ENCODE measurements at places on chromosomes 5 and 9.

DNA sequence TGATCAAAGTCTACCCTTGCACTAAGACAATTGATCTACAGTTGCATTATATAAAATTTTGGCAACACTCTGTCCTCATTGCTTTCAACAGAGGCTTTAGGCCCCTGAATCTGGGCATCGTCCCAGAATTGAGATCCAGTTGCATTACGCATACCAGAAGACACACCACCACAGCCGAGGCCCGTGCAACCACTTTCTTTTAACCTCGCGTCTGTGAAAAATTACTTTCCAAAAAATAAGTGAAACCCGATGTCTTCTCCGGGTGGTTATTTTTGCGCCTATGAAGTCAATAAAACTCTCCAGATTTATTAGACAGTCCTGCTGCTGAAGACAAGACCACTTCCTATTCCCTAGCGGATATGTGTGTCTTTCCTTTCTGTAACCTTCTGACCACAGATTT, 52.1 kb upstream of the NFIB start:
- no peak for DNase-seq

GRCh38 chr5:176870110-176870591, 29.0 kb downstream of the HK3 start:
- no peak for DNase-seq

DNA sequence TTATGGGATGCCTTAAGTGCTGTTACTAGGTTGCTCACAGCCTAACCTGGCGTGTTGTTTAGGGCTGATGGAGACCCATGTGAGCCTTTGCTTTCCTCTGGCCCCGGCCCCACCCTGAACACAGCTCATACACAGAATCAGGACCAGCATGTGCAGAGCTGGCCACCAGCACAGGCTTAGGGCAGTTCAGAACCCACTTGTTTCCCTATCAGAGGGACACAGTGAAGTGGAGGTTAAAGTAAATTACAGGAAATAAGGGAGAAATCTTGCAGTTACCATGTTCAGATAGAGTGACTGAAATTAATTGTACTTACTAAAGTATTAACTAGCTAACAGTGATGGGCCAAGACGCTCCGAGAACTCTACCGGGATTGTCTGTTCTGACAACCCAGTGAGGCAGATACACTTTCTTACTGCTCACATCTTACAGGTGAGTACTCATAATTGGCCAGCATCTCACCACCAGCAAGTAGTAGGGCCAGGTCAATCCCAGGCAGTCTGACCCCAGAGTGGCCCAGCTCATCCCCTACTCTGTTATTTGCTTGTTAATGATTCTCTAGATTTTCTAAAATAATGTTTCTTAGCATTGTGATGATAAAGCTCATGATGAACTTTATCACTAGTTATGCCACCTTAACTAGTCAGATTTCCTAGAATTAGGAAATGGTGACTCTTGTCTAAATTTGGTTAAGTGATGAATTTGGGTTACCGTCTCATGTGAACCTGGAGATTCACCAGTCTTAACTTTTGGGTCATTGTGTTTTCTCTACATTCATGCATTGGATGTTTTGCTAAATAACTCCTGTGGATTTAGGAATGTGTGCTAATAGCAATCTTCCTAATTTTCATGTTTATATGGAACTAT, 15.4 kb downstream of the CCT5 start:
- DNase-seq, result no peak

DNA sequence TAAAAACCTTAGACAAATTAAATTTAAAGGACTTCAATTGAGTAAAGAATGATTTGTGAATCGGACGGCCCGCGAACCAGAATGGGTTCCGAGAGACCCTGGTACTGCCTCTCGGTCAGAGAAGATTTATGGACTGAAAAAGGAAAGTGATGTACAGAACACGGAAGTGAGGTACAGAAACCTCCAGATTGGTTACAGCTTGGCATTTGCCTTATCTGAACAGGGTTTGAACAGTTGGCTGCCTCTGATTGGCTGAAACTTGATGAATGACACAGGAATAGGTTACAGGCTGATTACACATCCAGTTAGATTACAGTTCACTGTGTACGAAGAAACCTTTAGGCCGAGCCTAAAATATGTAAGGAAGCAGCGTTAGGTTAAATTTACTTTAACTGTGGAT, 156.5 kb upstream of the EGFLAM start:
- no peak for DNase-seq

- DNase-seq, result no peak
Measured at GRCh38 chr5:88666761-88667495, 216.1 kb downstream of the MEF2C start.

- DNase-seq, result no peak
Measured at GRCh38 chr5:143806579-143806978, 5.4 kb upstream of the HMHB1 start.

DNA sequence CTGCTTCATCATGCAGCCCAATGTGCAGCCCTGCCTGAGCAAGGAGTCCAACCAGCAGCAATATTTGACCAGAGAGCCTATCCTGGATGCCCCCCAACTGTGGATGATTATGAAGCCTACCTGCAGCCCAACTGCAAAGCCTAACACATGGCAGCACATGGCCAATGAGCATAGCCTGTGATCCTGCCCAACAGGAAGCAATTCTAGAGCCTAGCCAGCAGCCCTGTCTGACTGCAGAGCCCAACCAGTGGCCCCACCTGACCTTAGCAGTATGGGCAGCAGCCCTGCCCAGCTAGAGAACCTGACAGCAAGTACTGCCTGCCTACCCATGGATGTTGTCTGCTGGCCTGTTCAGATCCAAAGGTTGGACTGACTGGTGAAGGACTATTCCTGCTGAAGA, 97.3 kb upstream of the SH3GL2 start:
- no peak for DNase-seq

DNA sequence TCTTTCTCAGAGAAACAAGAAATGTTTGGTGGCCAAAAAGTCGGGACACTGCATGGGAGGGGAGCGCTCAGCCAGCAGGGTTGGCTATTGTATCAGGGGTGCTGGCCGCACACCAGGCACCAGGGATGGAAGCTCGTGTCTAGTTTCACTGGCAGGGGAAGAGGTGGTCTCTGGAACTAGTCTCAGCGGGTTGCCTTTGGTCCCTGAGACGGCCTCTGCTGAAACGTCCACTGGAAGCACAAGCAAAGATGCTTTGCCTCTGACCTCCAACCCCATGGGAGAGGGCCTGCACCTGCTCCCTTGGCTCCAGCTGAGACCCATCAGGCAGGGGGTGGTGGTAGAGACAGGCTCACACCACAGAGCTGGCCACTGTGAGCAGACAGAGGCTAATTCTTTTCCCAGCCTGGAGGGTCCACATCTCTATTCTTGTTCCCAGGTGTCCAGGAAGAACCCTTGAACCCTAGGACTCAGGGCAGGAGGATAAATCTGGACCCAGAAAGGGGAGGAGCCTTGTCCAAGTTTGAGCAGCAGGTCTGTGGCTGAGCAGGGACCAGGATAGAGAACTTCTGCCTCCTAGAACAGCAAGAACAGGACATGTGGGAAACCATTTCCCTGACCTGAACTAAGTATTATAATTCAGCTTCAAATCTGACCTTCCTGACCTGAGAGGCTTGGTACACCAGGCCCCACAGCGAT, 102.6 kb downstream of the RGS3 start:
- no peak for DNase-seq

DNA sequence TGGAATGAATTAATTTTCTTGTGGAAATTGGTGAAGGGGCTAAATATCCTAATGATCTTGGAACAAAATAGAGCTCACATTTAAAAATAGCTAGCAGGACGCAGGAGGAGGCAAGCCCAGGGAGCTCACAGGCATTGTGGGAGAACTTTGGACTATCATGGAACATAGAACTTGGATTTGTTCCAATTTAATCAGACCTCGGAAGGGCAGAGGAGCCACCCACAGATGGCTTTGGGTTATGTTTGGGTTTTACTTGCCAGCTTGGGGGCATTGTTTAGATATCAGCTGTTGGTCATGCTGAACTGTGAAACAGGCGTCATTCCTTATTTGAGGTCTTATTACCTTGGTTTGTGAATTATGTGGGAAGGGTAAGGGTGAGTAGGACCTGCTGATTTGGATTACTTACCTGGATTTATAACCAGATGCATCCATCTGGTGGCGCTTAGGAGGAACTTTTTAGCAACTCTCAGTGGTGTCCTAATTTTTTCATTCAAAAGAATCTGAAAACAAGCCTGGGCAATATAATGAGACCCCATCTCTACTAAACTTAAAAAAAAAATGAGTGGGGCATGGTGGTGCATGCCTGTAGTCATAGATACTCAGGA, 14.1 kb upstream of the PTGR1 start:
- DNase-seq, result no peak

GRCh38 chr9:135903786-135904520, 3.4 kb downstream of the CAMSAP1 start:
- DNase-seq, result no peak

DNA sequence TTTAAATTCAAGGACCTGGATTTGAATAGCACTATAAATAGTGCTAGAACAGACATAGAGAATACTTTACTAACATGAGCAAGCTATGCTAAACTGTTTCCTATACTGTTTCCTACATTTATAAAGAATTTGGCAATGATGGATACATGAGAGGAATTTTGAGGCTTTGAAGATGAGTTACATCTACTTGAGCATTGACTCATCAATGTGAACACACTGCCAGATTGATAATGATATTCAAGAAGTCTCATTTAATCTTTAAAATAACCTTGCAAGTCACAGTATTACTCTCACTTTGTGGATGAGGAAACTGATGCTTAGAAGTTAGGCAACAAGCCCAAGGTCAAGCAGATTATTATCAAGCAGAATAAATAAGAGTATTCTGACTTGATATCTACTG, 281.9 kb downstream of the DNAH5 start:
- DNase-seq, result no peak

DNA sequence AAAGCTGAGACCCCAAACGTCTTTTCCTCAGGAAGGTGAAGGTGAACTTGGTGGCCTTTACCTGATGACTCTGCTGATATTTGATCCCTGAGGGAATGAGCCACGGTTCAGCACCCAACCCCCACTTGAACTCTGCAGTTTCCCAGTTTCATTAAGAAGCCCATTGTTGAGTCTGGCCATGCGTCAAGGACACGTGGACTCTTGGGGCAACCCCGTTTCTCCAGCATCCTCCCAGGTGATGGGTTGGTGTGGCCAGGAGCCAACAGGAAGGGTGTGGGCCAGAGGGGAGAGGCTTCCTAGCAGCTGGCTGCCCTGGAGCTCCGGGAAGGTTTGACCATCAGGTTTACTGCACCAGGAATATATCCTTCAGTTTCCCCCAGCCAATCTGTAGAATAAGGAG, 59.5 kb upstream of the GNE start:
- peak; percentile 97 for DNase-seq

GRCh38 chr9:75448281-75448680, 360.0 kb downstream of the OSTF1 start:
- no peak for DNase-seq

DNA sequence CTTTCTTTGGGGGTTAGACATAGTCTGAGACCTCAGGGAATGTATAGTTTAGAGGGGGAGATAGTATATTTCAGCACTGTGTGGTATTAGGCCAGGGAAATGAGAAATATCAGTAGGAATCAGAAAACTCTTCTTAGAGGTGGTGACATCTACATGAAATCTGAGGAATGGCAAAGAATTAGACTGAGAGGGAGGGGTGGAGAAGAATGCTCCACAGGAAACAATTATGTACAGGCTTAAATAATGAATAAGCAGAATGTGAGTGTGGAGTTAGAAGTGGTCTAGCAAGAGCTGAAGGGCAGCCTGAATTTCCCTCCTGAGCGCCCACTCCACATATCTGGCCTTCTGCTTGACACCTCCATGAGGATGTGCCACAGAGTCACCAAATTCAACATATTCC, 3.6 kb upstream of the MACIR start:
- DNase-seq, result no peak

DNA sequence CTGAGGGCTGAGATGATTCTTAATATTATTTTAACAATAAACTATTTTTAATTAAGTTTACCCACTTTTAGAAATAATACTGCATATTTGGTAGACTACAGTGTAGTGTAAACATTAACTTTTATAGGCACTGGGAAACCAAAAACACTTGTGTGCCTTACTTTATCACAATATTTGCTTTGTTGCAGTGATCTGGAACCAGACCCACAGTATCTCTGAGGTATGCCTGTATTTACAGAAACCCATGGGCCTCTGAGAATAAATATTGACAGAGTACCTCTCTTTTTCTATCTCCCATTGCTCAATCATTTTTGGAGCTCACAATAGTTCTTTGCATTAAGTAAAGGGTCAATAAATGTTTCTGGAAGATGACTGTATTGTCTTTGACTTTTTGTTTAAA, 73.3 kb downstream of the SLCO4C1 start:
- no peak for DNase-seq

All from epithelial cell of prostate (primary cell).